ENCODE measurements at places on chromosomes 16 and 17. TPM values are rescaled to one million over a fixed set of nuclear protein-coding genes. Genes with fewer than 3 reads are reported as not detected.

DNA sequence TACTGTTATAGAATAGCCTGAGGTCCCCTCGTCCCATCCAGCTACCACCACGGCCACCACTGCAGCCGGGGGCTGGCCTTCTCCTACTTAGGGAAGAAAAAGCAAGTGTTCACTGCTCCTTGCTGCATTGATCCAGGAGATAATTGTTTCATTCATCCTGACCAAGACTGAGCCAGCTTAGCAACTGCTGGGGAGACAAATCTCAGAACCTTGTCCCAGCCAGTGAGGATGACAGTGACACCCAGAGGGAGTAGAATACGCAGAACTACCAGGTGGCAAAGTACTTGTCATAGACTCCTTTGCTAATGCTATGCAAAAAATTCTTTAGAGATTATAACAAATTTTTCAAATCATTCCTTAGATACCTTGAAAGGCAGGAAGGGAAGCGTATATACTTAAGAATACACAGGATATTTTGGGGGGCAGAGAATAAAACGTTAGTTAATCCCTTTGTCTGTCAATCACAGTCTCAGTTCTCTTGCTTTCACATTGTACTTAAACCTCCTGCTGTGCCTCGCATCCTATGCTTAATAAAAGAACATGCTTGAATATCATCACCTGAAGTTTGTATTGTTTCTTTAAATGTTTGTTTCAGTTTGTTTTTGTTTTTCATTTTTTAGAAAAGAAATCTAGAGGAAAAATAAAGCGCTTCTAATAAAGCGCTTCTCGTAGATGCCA lies 388.3 kb downstream of the MAF start:
- H3K27ac ChIP-seq = no peak overlapping the region
- no peaks in the 10 kb centered on the region for H3K27me3 ChIP-seq
- no peak overlapping the region for H3K4me3 ChIP-seq
- no peak for DNase-seq
- no peaks in the 10 kb centered on the region for H3K4me1 ChIP-seq

DNA sequence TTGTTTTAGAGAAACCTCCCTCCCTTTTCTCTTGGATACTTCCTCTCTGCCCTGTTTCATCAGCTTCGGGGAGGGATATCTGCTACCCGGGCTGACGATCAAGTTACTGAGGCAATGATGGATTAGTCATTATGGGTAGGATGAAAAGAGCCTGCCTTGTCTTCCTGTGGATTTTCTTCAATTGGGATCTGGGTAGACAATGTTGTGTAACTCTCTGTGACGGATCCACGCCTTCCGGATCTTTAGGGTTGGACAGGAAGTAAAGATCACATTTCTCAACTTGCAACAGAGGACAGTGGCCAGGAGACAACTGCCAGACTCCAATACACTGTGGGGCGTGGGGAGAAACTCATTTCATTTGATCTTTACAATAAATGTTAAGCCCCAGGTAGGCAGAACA lies 11.3 kb upstream of the CHST6 start:
- no peak for DNase-seq
- no peaks in the 10 kb centered on the region for H3K4me1 ChIP-seq
- no peaks in the 10 kb centered on the region for H3K27me3 ChIP-seq
- no peaks in the 10 kb centered on the region for H3K36me3 ChIP-seq
- H3K4me3 ChIP-seq = no peak overlapping the region

GRCh38 chr16:9203956-9204355 lies 112.5 kb downstream of the HAPSTR1 start:
- H3K27ac ChIP-seq = no peak overlapping the region
- DNase-seq = no peak
- no peaks in the 10 kb centered on the region for H3K36me3 ChIP-seq
- H3K4me1 ChIP-seq = peaks cover 9% of the 10 kb centered on the region

DNA sequence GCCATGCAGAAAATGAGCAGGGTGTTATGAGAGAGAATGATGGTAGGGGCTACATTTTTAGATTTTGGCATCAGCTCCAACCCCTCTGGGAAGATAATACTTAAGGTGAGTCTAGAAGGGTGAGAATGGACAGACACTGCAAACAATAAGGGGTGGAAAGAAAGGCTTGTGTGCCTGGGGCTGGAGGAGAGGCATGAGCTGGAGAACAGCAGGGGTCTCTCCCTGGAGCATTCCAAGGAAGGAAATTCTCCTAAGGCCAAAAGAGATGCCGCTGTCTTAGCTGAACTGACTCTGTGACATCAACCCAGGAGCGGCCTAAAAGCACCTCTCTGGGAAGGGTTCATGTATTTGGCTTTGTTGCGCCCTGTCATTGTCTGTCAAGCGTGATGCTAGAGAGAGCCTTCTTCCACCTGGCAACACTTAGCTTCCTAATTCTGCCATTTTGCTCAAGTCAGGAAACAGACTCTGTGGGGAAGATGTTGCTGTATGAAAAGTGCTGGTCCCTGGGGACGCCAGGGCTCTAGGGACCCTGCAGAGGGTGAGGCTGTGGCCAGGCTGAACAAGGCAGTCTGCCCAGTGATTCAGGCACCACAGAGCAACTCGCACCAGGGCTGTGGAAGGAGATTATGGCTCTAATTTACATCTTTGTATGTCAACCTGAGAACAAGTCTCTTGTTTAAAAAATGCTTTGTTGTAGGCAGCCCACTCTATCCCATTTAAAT lies 225.7 kb downstream of the CBLN1 start:
- no peak overlapping the region for H3K27ac ChIP-seq
- H3K27me3 ChIP-seq = no peaks in the 10 kb centered on the region
- H3K36me3 ChIP-seq = no peaks in the 10 kb centered on the region

DNA sequence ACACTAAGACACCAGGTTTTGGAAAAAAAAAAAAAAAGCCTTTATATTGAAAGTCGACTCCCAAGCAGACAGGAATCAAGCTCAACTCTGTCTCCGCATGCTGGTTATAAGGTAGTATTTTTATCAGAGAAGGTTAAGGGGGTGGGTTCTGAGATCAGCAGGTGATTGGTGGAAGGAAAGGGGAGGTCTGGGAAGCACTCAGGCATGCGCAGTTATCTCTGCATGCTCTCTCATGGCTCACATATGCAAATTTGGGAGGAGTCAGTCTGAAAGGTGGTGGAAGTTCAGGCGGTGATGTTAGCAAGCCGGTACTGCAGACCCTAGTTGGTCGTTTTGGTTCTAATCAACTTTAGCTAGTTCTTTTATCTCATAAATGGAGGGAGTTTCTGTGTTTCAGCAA lies 357.6 kb upstream of the C16orf82 start:
- no peaks in the 10 kb centered on the region for H3K36me3 ChIP-seq
- no peak overlapping the region for H3K27ac ChIP-seq
- H3K4me1 ChIP-seq = no peaks in the 10 kb centered on the region
- H3K4me3 ChIP-seq = no peak overlapping the region
- no peak for DNase-seq

DNA sequence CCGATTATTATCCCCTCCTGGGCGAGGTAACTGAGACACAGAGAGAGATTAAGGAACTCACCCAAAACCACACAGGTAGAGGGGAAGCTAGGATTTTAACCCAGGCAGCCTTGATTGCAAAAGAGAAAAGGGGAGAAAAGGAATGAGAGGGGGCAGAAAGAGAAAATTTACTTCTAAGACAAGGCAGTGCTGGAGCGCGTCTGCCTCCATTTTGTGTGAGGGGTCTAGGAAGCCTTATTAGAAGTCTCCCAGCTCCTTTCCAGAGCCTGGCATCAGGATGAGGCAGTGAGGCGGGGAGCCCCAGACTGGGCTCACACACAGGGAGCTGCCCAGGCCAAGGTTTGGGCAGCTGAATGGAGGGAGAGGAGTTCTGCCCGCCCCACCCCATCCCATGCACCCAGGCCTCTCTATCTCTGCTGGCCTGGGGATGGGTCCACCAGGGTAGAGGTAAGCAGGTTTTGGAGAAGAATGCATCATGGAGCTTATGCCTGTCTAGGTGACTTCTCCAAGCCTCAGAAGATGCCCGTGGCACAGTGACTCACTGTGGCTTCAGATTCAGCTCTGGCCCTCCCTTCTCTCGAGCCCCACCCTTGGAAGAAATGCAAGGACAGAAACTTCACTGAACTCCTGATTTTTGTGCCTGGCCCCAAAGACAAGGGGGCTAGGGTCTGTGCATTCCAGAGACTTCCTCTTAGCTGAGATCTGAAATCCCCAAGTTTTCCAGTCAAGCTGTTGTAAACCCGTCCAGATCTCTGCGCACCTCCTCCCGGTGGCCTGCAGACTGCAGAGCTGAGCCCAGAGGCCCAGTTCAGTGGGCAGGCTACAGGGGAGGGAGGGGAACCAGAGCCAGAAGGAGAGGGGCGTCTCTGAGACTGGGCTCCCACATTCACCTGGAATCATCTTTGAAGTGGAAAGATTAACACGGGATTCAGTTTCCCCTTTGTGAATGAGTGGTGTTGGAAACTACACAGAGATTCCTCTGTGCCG lies 95.1 kb upstream of the CDH5 start:
- no peak for DNase-seq
- H3K4me1 ChIP-seq = peaks cover 17% of the 10 kb centered on the region
- no peaks in the 10 kb centered on the region for H3K27me3 ChIP-seq
- H3K4me3 ChIP-seq = no peak overlapping the region
- no peak overlapping the region for H3K27ac ChIP-seq
- no peaks in the 10 kb centered on the region for H3K36me3 ChIP-seq

- H3K4me1 ChIP-seq = no peaks in the 10 kb centered on the region
- H3K27me3 ChIP-seq = no peaks in the 10 kb centered on the region
- no peak within 1 kb of the TSS for H3K27ac ChIP-seq
- no peak for DNase-seq
These were observed at the start of gene OTOA for GRCh38 chr16:21663889-21664647. Gene OTOA (plus strand): TSS chr16:21663968. CDS start chr16:21678515, 14,547 bp downstream.

GRCh38 chr17:76142585-76143041 lies 1.6 kb upstream of the FOXJ1 start:
- DNase-seq = no peak
- peaks cover 29% of the 10 kb centered on the region for H3K27me3 ChIP-seq
- H3K27ac ChIP-seq = no peak overlapping the region
- no peak overlapping the region for H3K4me3 ChIP-seq
- H3K4me1 ChIP-seq = peaks cover 12% of the 10 kb centered on the region

The TOX3 gene
- not detected for total RNA-seq

The ENGASE gene
- 30.0 TPM for total RNA-seq

The AGRP gene
- not detected for total RNA-seq

The IL17C gene
- not detected for total RNA-seq

The SLC52A1 gene
- total RNA-seq = not detected

The TTYH2 gene
- total RNA-seq = 33.6 TPM

The SLC2A4 gene
- 168 TPM for total RNA-seq

All from heart right ventricle (tissue), 16 donors.